ENCODE measurements at places on chromosomes 3 and 15.

DNA sequence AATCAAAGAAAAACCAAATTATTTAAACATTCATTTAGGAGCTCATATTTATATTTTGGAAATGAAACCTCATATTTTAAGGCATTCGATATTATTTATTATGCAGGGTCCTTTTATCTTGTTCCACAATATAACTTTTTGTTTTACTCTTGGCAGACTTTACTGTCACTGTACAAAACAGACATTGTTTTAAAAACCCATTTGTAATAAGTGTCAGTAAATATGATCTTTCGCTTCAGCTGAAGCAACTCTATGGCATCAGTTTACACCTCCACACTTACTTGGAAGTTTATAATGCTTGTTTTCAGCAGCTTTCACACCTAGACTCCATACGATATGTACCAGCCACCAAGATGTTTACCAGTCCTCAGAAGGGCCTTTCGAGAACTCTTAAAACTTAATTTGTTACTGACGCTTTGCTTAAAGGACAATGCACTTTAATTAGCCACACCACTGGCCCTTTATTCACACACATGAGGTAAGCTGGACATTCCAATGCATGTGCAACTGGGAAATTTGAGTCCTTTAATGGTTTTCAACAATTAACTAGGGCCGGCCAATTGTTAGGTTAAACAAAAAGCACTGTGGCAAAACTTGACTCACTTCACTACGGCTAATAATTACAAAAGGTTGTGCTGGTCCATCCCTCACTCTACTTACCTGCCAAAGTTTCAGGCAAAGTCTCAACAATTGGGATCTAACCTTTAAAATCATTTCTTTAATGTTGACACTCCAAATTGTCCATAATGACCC is 16.7 kb downstream of the WWTR1 start:
- DNase-seq: no peak

GRCh38 chr3:127573401-127573800 is 17.1 kb downstream of the TPRA1 start:
- no peak for DNase-seq

- DNase-seq: no peak
These were observed 9.1 kb upstream of the SNRPN start for GRCh38 chr15:24945711-24946110.

DNA sequence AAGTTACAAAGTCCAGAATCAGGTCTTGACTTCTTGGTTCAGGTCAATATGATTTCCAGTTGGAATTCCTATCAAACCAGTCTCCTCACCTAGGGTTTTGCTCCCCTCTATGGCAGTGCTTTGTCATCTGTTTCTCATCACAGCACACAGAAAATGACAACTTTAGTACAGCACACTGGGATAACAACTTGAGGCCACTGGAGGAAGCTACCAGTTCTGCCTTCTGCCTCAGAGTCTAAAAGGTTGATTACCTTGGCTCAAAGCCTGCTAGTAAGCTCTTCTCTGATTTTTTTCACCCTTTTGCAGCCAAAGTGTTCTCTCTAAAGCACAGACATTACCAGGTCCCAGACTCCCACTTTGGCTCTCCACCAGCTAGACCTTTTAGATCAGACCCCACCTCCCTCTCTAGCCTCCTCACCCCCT is 24.8 kb upstream of the TRIM59 start:
- no peak for DNase-seq
